NCI-H345 (cell line): ENCODE measurements at places on chromosomes 3 and 15.

DNA sequence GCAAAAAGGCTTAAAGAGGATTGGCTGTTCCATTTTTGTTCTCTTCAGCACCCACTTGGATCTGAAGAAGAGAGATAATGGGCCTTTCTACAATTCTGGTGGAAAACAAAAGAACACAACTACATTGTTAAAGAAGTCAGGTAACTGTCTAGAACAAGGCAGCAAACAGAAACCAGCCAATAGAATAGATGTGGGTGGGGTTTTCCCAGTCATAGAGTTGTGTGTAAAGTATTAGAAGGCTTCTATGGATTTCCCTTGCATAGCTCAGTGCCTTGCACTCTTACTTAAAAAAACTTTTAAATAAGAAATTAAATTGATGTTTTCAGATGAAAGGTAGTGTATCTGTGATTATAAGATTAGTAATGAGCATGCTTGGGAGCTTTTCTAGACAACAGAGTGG is 462.7 kb upstream of the ATP11B start:
- DNase-seq: no peak

GRCh38 chr15:78565097-78565950 is at the start of gene CHRNA5:
Gene CHRNA5 (plus strand): TSS chr15:78565520. CDS start chr15:78565720, 200 bp downstream.
- DNase-seq: peak; percentile 94

- DNase-seq: no peak
These were observed 84.2 kb upstream of the SLC25A26 start for GRCh38 chr3:66136597-66136996.

DNA sequence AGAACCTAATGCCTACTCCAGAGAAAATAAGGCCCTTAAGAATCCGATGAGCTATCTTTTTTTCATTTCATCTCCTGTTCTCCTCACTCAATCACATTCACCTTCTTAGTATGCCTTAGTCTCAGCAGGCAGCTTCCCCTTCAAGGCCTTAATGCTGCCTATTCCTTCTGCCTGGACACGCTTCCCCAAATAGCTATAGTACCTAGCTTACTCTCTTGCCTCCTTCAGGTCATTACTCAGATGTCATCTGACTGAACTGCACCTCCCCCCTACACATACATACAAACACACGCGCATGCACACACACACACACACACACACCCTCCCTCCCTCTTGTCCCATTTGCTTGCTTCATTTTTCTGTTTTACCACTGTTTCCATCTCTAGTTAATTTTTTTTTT is 191.5 kb upstream of the MLF1 start:
- no peak for DNase-seq

DNA sequence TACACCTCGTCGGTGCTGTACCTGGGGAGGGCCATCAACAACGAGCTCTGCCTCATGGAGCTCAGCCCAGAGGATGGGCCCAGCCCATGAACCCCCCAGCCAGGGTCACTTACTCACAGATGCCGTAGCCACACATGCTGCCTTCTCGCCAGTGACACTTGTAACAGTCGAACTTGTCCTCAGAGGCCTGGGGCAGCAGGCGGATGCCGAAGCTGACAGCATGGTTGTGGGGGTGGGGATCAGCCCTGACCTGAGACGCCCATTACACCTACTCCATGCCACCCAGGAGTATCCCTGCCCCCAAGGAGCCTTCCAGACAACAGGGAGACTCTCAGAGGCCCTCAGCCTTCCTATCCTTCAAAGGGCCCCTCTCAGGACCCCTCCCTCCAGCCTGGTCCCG is 12.1 kb downstream of the ALS2CL start:
- no peak for DNase-seq

- DNase-seq: no peak
These were observed 2.7 kb downstream of the PAK6 start for GRCh38 chr15:40241269-40242212.

- DNase-seq: no peak
These were observed 17.4 kb upstream of the SLC25A36 start for GRCh38 chr3:140924097-140924873.

GRCh38 chr3:65493371-65493882 is 545.3 kb downstream of the MAGI1 start:
- DNase-seq: no peak

GRCh38 chr3:36792342-36792741 is 28.0 kb upstream of the DCLK3 start:
- peak; percentile 3 for DNase-seq

- no peak for DNase-seq
These were observed 30.1 kb downstream of the SPSB4 start for GRCh38 chr3:141081141-141081795.

DNA sequence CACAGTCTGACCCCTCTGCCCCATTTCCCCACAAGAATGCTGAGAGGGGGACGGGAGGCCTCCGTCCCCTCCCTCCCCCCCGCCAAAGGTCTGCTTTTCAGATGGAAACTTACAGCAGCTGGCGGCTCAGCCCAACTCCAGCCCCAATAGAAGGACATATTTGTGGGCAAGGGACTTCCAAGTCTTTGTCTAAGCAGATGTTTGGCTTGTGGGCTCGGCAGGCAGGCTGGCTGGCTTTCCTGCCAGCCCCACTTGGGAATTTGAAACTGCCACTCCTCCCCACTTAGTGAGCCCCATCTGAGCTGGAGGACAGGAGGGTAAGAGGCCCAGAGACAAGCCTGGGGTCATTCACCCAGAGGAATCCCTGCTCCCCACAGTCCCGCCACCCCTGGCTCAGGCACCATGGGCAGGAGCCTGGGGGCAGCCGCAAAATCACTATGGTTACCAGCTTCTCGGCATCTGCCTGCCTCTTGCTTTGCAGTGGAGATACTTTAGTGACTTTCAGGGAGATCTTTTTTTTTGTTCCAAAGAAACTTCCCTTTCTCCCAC is 53.6 kb downstream of the LMCD1 start:
- DNase-seq: peak; percentile 41

GRCh38 chr3:32910954-32911353 is 40.5 kb upstream of the CCR4 start:
- DNase-seq: no peak

DNA sequence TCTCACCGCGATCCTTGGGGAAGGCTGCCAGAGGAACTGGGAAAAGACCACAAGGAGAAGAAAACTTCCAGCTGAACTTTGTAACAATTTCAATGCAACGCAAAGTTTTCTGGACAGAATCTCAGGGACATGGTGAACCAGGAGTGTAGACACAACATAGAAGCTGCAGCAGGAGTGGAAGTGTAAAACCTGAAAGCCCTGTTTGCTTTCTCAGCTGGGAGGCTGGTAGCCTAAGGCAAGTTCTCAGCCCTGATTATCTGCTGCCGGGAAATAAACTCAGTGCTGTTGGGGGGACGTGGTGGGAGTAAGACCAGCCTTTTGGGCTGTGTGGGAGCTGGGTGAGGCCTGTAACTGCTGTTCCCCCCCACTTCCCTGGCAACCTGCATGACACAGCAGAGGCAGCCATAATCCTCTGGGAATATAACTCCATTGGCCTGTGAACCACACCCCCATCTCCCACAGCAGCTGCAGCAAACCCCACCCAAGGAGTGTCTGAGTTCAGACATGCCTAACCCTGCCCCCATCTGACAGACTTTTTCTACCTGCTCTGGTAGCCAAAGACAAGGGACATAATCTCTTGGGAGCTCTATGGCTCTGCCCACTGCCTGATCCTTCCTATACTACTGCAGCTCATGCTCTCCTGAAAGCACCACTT is 106.7 kb downstream of the ZNF621 start:
- DNase-seq: peak; percentile 48

DNA sequence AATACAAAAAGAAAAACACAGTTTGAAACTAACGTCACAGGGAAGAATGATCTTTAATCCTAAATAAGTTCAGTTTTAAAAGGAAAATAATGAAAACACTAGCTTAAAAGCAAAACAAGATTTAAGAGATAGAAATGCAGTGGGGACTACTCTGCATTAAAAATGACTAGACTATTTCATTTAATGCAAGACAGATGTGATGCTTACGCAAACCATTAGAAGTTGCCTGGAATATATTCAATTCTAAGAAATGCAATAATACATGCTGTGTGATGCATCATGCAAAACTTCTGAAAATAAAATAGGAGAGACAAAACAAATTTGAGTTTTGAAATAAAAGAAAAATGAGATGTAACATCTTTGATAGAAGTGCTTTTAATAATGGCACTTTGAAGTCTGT is 97.6 kb upstream of the STRIT1 start:
- no peak for DNase-seq

DNA sequence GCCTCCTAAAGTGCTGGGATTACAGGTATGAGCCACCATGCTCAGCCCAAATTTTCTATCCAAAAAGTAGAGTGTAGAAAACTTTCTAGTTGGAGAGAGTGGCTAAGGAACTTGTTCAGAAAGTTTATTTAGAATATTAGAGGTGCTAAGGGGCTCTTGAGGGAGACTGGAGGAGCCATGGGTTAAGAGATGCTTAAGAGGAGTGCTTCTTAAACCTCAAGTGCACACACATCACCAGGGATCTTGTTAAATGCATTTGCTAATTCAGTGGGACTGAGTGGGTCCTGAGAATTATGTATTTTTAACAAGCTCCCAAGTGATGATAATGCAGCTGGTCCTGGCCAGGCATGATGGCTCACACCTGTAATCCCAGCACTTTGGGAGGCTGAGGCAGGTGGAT is 29.7 kb upstream of the SLMAP start:
- no peak for DNase-seq

DNA sequence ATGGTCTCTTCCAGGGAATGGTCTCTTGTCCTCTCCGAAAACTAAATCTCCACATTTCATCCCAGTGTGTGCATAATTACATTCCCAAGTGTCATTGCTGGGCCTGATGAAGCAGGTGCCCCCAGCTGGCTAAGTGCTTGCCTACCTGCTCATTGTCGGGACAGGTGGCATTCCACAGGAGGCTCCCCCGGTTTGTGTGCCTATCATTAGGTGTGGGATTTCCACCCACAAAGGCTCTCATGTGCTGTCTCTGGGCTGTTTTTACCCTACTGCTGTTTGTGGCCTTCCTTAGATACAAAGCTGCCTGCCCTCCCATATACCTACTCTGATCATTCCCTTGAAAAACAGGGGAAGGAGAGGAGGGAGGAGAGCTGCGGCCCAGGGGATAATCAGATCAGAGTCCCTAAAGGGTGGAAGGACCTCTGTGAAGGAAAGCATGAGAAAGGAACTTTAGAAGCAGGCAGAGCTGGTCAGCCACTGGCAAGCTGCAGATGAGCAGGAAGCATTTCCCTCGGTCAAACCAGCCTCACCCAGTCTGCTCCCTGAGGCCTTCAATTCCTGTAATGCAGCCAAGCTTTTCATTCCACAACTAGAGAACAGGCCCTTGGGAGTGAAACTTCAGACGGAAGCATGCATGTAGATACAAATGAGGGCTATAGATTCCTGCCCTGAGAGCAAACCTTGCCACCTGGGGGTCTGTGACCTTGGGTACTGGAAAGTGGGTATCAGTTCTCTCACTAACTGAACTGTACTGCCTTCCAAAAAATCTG is 60.7 kb upstream of the HEG1 start:
- DNase-seq: no peak

DNA sequence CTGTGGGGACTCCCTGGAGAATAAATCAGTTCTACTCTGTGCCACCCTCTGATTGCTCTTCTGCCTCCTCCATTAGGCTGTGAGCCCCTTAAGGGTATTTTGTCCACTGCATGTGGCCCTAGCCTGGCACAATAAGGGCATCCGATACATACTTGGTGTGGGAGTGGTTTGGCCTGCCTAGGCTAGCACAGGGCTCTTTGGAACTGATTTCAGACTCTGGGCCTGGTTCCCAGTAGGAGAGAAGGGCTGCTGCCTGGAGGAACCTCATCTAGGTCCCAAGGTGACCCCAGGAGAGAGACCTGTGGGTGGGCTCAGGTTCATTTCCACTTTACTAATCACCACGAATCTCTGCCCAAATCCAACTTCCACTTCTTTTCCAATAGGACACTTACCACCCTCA is 5.3 kb upstream of the CTDSPL start:
- DNase-seq: no peak

- DNase-seq: no peak
These were observed 36.0 kb downstream of the NKIRAS1 start for GRCh38 chr3:23880703-23881339.

DNA sequence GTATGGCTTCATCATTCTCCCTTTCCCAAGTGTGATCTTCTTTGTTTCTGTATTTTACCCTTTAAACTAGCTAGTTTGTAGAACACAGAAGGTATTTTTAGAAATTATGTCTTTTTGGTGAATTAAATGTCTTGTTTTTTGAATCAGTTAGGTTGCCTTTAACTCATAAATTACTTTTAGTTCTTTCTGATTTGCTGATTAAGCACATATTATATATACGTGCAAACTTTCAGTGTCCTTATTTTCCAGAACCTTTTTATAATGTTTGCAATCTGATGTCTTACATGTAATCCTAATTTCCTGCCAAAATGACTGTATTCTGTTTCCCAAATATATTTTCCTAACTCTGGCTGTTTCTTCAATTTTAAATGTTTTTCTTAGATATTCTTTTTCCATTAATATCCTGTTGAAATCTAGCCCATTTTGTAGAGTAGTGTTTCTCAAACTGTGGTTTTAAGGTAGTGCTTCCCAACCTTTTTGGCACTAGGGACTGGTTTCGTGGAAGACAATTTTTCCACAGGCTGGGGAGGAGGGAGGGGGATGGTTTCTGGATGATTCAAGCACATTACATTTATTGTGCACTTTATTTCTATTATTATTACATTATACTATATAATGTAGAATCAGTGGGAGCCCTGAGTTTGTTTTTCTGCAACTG is 51.8 kb downstream of the CHD2 start:
- no peak for DNase-seq

DNA sequence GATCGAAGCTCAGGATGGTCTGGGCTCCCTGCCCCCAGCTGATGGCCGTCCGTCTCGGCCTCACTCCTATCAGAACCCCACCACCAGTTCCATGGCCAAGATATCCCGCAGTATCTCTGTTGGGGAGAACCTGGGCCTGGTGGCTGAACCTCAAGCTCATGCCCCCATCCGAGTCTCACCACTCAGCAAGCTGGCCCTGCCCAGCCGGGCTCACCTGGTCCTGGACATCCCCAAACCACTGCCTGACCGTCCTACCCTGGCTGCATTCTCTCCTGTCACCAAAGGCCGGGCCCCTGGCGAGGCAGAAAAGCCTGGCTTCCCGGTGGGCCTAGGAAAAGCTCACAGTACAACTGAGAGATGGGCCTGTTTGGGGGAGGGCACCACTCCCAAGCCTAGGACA is 4.4 kb upstream of the JMJD7 start:
- DNase-seq: no peak

DNA sequence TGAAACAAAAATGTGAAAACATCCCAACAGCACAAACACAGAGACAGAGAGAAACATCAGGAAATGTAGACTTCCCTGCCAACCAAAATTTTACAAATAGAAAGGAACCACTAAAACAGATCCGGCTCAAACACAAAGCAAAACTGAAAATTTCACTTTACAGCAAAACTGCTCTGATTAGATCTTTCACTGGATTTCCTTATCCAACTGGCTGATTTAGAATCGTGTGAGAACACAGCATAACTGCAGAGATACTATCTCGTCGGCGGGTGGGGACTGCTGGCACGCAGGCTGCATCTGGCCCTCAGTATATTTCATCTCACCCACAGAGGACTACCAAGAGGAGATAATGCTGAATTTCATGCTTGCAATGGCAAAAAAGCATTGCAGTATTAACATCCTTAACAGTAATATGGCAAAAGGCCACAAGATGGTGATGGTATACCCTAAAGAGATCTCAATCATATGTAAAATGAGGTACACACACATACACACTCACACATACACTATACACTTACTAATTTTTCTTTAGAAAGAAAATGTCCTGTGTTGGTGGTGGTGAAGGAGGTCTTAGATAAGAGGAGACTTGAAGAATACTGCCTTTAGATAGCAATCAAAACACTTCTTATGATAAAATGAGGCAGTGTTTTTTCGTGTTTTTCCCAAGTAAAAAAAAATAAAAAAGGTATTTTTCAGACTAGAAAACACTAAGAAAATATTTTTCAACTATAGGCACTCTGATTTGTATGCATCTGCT is 10.6 kb upstream of the LEO1 start:
- no peak for DNase-seq

GRCh38 chr3:57130571-57131209 is 34.5 kb downstream of the IL17RD start:
- peak; percentile 5 for DNase-seq
